ENCODE measurements at places on chromosomes 1 and 21.
A peak's percentile ranks its signal among the peaks of the same experiment; 100 is the strongest.

DNA sequence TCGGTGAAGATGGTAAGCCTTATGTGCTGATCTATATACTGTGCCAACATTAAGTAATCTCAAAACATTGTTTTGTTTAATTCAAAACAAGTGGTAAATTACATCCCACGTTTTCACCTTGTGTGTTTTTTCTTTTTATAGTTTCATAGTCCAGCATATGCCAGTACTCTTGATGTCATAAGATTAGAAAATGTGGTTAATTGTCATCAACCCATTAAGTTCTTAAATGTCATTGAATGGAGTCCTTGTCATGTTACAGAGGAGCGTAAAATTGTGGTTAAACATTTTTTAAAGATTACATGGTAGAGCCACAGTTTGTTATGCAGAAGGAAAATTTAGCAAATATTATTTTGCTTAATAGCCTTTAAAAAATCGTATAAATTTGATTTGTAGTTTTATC lies 93.1 kb downstream of the FNBP1L start:
- DNase-seq = no peak

GRCh38 chr21:45801989-45802388 lies 158.5 kb downstream of the PCBP3 start:
- no peak for DNase-seq

DNA sequence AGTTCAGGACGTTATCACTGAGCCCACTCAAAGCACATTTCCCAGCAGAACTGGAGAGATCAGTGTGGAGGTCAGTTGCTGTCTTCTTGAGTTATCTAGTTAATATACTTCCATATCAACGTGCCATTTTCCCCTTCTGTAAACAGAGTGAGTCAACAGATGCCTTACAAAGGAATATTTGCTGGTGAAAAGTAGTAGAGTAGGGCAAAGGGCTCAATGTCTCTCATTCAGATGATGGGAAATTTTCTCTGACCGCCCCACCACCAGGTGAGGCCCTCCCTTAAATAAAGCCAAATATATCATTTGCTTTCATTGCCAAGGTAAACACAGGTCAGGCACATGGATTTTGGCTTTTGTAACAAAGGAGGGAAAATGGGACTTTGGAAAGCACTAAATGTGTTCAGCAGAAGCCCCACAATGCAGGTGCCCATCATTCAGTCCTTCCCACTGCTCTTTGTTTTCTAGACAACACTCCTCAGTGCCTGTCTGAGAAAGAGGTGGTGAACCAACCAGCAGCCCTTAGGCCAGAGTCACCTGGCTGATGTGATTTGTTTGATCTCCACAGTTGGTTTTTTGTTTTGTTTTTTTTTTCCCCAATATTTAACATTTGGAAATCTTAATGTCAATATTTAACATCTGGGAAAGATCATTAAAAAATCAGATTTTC lies 40.5 kb upstream of the SAMD13 start:
- DNase-seq = peak; percentile 91

GRCh38 chr1:71245246-71245645 lies 164.4 kb upstream of the ZRANB2 start:
- no peak for DNase-seq

GRCh38 chr1:159891275-159892157 lies 8.4 kb downstream of the CFAP45 start:
- peak; percentile 70 for DNase-seq

GRCh38 chr1:39943471-39944290 lies 11.3 kb upstream of the MFSD2A start:
- DNase-seq = no peak

GRCh38 chr1:36400514-36400824 lies 2.8 kb upstream of the LSM10 start:
- no peak for DNase-seq

DNA sequence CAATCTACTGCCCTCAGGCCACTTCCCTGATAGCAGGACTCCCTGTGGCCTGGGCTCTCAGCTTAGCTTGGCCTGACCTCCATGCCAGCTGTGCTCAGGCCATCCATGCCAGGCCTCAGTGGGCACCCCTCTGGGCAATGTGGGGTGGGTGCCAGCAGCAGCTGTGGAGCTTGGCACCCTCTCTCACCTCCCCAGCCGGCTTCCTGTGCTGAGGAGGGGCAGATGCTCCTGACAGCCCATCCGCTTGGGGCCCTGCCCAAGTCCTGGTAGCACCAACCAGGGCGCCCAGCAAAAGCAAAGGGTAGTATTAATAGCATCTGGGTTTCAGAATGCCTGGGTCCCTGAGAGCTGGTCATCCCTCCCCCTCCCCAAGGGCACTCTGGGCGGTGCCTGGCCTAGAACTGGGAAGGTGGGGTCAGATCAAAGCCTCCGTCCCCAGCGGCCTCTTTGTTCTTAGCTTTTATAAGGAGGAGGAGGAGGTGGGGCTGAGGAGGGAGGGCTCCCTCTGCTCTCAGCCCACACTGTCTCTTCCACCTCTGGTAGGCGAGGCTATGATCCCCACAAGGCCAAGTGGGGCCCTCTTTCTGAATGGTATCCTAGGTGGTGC lies 6.1 kb downstream of the EFNA4 start:
- no peak for DNase-seq

- no peak for DNase-seq
These were observed 124.7 kb downstream of the EIF4G3 start for GRCh38 chr1:21052034-21052433.

DNA sequence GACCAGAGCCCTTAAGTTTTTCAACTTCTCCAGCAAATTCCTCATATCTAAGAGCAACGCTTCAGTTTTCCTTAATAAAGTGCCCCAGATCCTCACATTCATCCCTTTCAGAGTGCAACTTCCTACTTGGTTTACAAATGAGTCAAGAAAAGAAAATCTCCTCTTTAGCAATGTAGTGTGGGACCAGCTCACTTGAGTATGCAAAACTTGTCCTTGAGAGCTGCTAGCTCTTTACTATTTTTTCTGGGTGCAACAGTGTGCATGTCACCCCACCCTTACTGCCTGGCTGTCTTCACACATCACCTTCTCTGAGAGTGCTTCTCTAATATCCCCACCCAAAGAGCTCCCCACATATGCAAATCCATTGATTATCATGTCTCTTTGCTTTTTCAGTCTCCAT lies 203.1 kb upstream of the CAMK1G start:
- no peak for DNase-seq

GRCh38 chr1:77571642-77572041 lies 110.8 kb downstream of the ZZZ3 start:
- DNase-seq = no peak

- no peak for DNase-seq
These were observed 99.4 kb downstream of the TSEN15 start for GRCh38 chr1:184150776-184151531.

GRCh38 chr1:202750761-202751160 lies 40.5 kb upstream of the SYT2 start:
- DNase-seq = no peak

DNA sequence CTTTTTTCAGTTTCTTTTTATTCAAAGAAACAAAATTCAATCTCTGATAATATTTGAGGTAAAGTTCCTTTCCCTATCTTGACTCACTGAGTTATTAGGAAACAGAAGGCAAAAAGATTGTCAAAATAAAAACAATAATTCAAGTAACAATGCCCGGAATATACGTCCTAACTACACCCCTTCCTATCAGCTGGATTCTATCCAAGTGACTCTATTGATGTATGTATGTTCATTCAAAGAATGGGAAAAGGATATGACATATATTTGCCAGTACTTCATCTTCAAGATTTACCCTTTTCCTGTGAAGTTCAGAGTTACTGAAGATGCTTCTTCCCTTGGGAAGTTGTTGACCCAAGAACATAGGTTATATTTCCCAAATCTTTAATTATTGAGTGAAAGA lies 13.7 kb downstream of the SPRTN start:
- no peak for DNase-seq

DNA sequence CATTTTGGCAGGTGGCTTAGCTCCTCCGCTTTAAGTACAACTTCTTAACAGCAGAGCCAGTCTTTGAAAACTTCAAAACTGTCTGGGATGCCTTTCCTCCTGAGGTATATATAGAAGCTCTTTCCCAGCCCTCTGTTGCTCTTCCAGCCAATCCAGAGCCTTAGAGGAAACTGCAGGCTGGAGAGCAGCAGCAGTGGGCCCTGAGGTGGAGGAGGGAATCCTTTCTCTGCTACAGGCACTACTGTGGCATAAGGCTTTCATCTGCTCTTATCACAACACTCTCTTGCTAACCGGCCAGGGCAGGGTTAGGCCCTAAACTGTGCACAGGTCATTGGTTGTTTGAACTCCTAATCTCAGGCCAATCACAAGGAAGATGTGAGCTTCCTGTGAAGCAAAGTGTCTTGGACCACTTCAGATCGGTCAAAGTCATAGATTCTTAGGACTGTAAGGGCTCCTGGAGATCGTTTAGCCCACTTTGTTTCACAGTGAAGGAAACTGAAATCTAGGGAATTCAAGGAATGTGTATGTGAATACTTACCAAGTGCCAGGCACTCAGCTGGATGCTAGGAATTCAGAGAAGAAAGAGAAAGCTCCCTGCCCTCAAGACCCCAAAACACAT lies at the start of gene RGS5:
TSS of gene RGS5 (minus strand) at position 84 of the 619 bp plus-strand sequence. CDS start at position 3, 81 bp downstream.
- no peak for DNase-seq

DNA sequence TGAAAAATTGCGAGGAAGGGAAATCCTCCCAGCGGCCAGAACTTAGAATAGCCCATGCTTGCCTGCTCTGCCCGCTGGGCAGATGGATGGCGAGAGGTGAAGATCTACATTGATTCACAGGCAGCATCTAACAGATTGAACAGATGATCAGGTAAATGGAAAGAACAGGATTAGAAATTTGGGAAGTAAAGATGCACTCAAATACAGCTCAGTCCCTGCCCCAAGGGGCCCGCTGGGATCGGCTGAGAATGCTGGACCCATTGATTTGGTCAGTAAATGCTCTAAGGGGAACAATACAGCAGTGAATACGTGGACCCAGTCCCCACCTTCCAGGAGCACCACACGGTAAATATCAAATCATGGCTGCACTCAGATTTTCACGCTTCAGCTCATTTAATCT lies 248.2 kb downstream of the MATN1 start:
- DNase-seq = no peak

- no peak for DNase-seq
These were observed 14.7 kb upstream of the CD53 start for GRCh38 chr1:110857964-110858948.

GRCh38 chr21:44517175-44517899 lies 22.7 kb downstream of the KRTAP10-1 start:
- DNase-seq = peak; percentile 98

DNA sequence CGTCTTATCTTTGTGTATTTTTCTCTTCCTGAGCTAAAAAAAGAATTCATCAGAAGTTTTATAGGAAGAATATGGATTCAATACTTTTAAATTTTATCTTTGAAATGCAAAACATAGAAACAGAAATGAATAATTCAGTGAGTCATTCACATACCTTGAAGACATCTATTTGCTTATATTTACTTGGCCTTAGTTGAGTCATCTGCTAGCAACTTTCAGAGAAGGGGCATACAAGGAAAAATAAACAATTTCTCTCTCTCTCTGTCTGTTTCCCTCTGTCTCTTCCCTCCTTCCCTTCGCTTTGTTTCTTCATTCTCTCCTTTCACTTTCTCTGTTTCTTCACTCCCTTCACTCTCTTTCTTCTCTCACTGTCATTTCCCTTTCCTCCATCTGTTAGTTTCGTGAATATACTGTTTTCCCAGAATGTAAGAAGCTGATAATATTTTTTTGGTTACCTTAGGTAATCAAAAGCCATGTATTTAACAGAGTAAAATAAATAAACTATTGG lies 477.2 kb downstream of the BRINP3 start:
- DNase-seq = no peak

- DNase-seq = no peak
These were observed 19.7 kb downstream of the DPYD start for GRCh38 chr1:97901017-97901658.

- DNase-seq = no peak
These were observed 733.9 kb upstream of the CHRM3 start for GRCh38 chr1:238652346-238652968.

DNA sequence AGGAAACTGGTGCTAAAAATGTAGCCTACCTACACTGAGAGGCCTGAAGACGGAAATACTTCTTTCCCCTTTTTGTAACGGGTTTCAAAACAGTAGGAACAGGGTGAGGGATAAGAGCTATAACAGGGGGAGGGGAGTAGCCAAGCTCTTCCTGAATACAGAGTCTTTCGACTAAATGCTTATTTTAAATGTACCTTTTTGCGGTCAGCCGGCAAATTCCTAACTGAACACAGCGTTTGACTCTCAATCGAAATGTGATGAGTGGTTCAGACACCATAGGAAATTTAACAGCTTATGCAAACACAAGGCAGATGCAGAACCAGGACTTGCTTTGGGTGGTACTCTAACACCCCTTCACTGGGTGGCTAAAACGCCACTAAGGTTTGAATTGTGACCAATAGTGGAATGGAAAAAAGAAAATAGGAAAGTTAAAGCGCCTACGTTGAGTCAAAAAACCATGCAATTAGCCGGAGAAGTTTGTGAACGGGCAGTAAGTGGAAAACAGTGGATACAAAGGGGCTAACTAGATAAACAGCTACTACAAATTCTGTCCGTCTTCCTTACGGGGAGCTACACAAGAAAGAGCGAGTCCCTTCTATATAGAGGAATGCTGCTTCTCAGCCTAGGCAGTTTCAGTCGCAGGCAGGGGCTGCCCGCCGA lies 1.7 kb downstream of the EGLN1 start:
- peak; percentile 27 for DNase-seq

DNA sequence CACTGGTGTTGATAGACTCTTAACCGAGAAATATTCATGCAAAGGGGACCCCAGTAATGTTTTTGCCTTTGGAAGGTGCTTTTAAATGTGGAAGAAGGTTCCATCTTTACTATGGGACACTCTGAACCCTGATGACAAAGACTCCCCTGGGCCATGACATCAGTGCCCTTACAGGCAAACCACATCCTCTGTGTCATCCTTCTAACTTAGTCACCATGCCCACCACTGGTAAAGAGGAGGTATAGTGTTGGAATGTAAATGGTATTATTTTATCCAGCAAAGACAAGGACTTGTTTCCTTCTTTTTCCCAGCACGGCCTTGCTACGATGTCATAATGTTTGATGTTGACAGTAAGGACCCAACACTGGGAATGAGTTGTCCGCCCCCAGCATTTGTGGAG lies 12.6 kb downstream of the METTL13 start:
- no peak for DNase-seq

DNA sequence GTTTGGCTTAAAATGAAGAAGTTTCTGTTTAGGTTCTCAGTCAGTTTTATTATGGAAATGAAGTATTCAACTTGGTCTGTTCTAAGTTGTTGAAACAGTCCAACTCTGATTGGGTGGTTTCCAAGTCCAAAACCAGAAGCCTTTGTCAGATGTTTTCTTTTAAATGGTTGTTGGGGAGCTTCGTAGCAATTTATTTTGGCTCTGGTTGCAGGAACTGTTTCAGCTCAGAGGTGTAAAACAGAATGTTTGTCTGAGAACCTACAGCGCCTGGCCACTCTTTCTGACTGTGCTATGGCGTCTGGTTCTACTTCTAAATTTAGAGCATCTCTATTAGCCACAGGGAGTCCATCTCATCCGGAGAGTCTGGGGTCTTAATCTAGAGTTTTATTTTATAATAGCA lies 582.6 kb upstream of the TMPRSS15 start:
- no peak for DNase-seq

GRCh38 chr1:192436441-192437078 lies 119.8 kb downstream of the RGS21 start:
- no peak for DNase-seq
